H9 (cell line): ENCODE measurements at places on chromosomes 1 and 21. TPM values are rescaled to one million over a fixed set of nuclear protein-coding genes. Genes with fewer than 3 reads are reported as not detected.

- H3K36me3 ChIP-seq = no peaks in the 10 kb centered on the region
Observed at GRCh38 chr21:34544032-34544496, 32.1 kb upstream of the KCNE1 start.

DNA sequence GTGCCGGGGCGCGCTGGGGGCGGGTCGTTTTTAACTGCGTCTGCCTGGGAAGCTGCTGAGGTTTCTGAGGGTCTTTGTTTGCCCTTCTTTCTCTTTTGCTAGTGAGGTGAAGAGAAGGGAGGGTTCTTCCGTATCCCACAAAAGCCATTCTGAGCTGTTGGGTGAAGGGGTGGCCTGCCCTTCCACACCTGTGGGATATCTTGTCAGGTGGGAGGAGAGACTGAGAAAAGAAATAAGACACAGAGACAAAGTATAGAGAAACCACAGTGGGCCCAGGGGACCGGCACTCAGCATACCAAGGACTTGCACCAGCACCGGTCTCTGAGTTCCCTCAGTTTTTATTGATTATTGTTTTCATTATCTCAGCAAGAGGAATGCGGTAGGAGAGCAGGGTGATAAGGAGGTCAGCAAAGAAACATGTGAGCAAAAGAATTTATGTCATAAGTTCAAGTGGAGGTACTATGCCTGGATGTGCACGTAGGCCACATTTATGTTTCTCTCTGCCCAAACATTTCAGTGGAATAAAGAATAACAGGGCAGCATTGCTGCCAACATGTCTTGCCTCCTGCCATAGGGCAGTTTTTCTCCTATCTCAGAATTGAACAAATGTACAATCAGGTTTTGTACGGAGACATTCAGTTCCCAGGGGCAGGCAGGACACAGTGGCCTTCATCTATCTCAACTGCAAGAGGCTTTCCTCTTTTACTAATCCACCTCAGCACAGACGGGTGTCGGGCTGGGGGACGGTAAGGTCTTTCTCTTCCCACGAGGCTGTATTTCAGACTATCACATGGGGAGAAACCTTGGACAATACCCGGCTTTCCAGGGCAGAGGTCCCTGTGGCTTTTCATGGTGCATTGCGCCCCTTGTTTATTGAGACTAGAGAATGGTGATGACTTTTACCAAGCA, 972 bp downstream of the PGBD2 start:
- H3K36me3 ChIP-seq = peaks cover 15% of the 10 kb centered on the region
- peak overlapping the region; percentile 95 for H3K4me3 ChIP-seq
- H3K4me1 ChIP-seq = peaks cover 8% of the 10 kb centered on the region
- H3K27ac ChIP-seq = peak overlapping the region; percentile 92
- no peaks in the 10 kb centered on the region for H3K27me3 ChIP-seq

- H3K27me3 ChIP-seq = no peaks in the 10 kb centered on the region
- DNase-seq = no peak
- peaks cover 11% of the 10 kb centered on the region for H3K36me3 ChIP-seq
- H3K27ac ChIP-seq = no peak overlapping the region
Observed at GRCh38 chr1:157040802-157041201, 4.7 kb downstream of the ARHGEF11 start.

GRCh38 chr1:10957133-10957532, 55.3 kb upstream of the TARDBP start:
- no peak for DNase-seq
- no peaks in the 10 kb centered on the region for H3K27me3 ChIP-seq
- H3K27ac ChIP-seq = no peak overlapping the region
- no peaks in the 10 kb centered on the region for H3K4me1 ChIP-seq

DNA sequence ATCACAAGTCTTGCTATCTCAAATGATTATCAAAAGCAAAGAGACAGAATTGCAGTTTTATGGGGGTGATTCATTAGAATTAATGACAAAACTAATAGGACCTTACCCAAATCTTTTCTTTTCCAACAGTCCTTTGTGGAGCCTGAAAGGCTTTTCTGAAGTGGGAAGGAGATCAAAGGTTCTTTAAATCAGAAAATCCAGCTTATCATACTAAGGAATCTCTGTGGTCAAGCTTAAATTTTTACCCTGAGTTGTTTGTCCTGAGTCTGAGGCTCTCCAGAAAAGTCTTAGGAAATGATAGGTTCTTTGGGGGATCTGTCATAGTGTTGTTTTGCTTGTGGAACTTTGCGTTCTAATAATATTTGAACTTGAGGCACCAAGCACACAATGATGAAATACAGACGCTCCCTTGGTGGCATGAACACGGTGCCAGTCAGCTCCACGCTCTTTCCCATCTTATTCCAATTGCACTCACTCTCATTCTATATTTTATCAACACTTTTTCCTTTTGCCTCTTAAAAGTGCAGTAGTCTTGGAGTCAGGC, 38.0 kb upstream of the COL24A1 start:
- no peak overlapping the region for H3K4me3 ChIP-seq
- 0 out of 2 replicates have a peak, but pooled peaks cover 2% of the 10 kb centered on the region for H3K4me1 ChIP-seq
- DNase-seq = no peak
- no peaks in the 10 kb centered on the region for H3K27me3 ChIP-seq

DNA sequence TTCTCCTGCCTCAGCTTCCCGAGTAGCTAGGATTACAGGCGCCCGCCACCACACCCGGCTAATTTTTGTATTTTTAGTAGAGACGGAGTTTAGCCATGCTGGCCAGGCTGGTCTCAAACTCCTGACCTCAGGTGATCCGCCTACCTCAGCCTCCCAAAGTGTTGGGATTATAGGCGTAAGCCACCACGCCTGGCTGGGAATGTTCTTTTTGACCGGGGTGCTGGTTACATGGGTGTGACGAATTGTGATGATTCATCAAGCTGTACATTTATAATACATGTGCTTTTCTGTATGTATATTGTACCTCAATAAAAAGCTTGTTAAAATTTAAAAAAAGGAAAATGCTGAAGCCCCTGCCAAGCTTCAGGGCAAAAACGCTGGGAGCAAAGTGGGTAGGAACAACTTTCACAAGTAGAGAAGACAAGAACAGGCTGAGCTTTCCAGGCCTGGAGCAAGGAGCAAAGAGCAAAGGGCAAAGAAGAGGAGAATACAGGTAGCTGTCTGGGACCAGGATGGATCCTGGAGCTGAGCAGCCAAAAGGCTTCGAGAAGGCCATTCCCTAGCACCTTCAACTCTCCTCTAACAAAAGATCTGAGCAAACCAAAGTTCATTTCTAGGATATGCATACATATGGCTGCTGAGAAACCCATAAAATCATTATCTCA, 20.5 kb upstream of the YRDC start:
- no peaks in the 10 kb centered on the region for H3K4me1 ChIP-seq
- peaks cover 5% of the 10 kb centered on the region; the same call in 2 of the 3 replicates for H3K36me3 ChIP-seq
- DNase-seq = no peak
- H3K27ac ChIP-seq = no peak overlapping the region

- no peaks in the 10 kb centered on the region for H3K36me3 ChIP-seq
- no peaks in the 10 kb centered on the region for H3K4me1 ChIP-seq
- no peak overlapping the region for H3K27ac ChIP-seq
Observed at GRCh38 chr1:19032701-19033514, 76.4 kb upstream of the IFFO2 start.

DNA sequence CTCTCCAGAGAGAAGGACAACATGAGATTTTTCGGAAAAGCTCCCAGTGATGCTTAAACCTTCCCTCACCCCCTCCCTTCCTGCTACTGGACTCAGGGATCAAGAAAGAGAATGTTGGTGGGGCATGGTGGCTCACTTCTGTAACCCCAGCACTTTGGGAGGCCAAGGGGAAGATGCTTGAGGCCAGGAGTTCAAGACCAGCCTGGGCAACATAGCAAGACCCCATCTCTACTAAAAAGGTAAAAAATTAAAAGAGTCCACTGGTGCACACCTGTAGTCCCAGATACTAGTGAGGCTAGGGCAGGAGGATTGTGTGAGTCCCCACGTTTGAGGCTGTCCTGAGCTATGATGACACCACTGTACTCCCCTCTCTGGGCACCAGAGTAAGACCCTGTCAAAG, 162.9 kb upstream of the RAB4A start:
- no peak overlapping the region; the same call in 2 of the 3 replicates for H3K4me3 ChIP-seq
- no peak for DNase-seq
- H3K27ac ChIP-seq = no peak overlapping the region

GRCh38 chr1:152752225-152752624, 5.6 kb upstream of the KPRP start:
- DNase-seq = no peak
- no peak overlapping the region for H3K27ac ChIP-seq
- H3K27me3 ChIP-seq = no peaks in the 10 kb centered on the region
- H3K4me3 ChIP-seq = no peak overlapping the region
- H3K36me3 ChIP-seq = no peaks in the 10 kb centered on the region; the same call in 1 of the 2 replicates
- no peaks in the 10 kb centered on the region for H3K4me1 ChIP-seq

GRCh38 chr1:48610628-48611542, 138.9 kb upstream of the SPATA6 start:
- H3K36me3 ChIP-seq = no peaks in the 10 kb centered on the region
- no peak overlapping the region for H3K4me3 ChIP-seq
- DNase-seq = peak; percentile 34
- no peak overlapping the region for H3K27ac ChIP-seq
- H3K4me1 ChIP-seq = no peaks in the 10 kb centered on the region

DNA sequence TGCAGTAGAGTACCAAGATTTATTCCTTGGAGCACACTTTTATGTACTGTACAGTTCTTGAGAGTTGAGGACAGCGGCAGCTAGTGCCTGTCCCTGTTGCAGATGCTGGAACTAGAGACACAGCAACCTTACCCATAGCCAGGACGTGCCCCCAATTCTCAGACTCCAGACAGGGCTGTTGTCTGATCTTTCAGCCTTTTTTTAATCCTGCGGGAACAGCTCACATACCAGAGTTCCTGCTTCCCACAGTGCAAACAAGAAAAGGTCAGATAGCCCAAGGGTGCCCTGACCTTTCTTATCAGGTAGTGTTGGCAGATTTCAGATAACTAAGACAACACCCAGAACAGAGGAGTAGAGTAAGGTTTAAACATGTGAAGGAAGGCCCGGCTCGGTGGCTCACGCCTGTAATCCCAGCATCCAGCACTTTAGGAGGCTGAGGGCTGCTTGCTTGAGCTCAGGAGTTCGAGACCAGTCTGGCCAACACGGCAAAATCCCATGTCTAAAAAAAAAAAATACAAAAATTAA, 78.5 kb downstream of the DOP1B start:
- no peak for DNase-seq
- no peak overlapping the region for H3K4me3 ChIP-seq
- H3K27me3 ChIP-seq = no peaks in the 10 kb centered on the region
- H3K27ac ChIP-seq = no peak overlapping the region
- no peaks in the 10 kb centered on the region for H3K4me1 ChIP-seq

- no peaks in the 10 kb centered on the region; the same call in 2 of the 3 replicates for H3K36me3 ChIP-seq
- H3K27ac ChIP-seq = no peak overlapping the region
- DNase-seq = no peak
- peak overlapping the region; percentile 73 for H3K4me3 ChIP-seq
Observed at GRCh38 chr1:148308832-148309458, 156.9 kb upstream of the NBPF11 start.

DNA sequence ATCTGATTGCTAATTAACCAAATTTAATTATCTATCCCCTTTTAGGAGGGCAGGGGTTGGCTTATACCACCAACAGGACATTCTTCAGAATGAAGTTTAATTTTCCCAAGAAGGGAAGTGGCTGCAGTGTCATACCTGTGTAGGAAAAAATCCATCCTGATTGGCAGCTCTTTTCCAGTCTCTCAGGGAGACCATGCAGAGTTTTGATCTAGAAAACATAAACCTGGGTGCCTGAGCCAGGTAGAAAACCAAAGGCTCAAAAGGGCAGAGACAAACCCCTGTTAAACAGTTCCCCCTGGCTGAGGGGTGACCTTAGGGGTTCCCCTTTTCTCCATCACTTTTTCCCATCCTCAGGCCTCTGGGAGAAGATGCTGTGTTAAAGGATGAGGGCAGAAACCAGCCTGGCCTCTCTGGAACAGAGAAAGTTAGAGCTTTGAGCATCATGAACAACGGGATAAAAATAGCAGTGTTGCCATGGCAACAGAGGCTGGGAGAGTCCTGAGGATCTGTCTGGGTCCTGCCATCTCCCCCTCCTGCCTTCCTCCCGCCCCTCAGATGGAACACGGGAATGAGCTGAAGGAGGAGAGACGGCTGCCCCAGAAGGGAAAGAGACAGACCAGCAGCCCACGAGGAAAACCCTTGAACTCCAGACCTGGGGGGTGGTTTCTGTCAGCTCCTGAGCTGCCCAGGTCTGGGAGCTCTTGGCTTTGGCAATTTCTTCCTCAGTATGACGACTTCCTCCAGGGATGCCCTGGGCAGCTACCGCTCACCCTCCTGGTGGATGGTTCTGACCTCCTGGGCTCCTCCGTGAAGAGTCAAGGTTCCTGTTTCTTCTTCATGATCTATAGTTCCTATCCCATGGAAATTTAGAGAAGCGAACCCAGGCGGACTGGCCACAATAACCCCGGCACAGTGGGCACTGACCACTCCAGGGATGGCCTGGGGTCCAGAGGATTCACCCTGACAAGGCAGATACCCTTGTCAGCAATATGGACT, 14.0 kb upstream of the LEMD1 start:
- peaks cover 3% of the 10 kb centered on the region; the same call in 1 of the 2 replicates for H3K4me1 ChIP-seq
- no peak for DNase-seq
- no peak overlapping the region for H3K4me3 ChIP-seq
- H3K27me3 ChIP-seq = no peaks in the 10 kb centered on the region
- H3K36me3 ChIP-seq = no peaks in the 10 kb centered on the region

GRCh38 chr1:183736343-183736742, 68.6 kb upstream of the RGL1 start:
- no peak for DNase-seq
- H3K4me1 ChIP-seq = 0 out of 2 replicates have a peak, but pooled peaks cover 3% of the 10 kb centered on the region
- no peak overlapping the region for H3K4me3 ChIP-seq
- H3K27me3 ChIP-seq = no peaks in the 10 kb centered on the region
- H3K36me3 ChIP-seq = no peaks in the 10 kb centered on the region

DNA sequence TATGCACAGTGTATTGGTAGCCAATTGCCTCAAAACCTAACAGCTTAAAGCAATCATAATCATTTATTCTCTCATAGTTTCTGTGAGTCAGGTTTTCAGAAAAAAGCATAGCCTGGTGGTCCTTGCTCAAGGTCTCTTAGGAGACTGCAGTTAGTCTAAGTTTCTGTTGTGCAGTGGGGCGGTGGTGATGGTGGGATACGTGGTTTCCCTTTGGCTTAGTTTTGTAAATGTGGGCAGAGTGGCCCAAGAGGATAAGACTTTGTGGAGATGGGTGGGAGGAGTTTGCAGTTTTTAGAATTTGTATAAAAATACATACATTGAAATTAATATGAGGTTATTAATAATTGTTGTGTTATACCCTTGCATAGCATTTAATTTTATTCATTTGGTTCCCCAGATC, 68.6 kb downstream of the NOS1AP start:
- no peaks in the 10 kb centered on the region for H3K27me3 ChIP-seq
- H3K36me3 ChIP-seq = no peaks in the 10 kb centered on the region; the same call in 1 of the 3 replicates
- H3K4me1 ChIP-seq = peaks cover 6% of the 10 kb centered on the region; the same call in 1 of the 2 replicates

GRCh38 chr1:184533049-184533448, 146.2 kb downstream of the C1orf21 start:
- no peak overlapping the region for H3K4me3 ChIP-seq
- H3K27ac ChIP-seq = no peak overlapping the region
- no peak for DNase-seq
- H3K36me3 ChIP-seq = peaks cover 39% of the 10 kb centered on the region

GRCh38 chr1:236645016-236645680, 40.8 kb upstream of the HEATR1 start:
- no peaks in the 10 kb centered on the region for H3K27me3 ChIP-seq
- DNase-seq = no peak
- H3K4me3 ChIP-seq = no peak overlapping the region

Gene PDC
- total RNA-seq = not detected in 2 replicates

Gene SHC1
- 168 and 173 TPM in 2 replicates for total RNA-seq

Gene KIF17
- 3.4 and 5.1 TPM in 2 replicates for total RNA-seq

Gene AGMAT
- total RNA-seq = 4.0 TPM in 2 replicates

Gene AIRE
- total RNA-seq = 0.17 and 0.39 TPM in 2 replicates

Gene ELOVL1
- 20.7 and 21.6 TPM in 2 replicates for total RNA-seq
